ENCODE measurements at places on chromosomes 1 and 21.
A peak's percentile ranks its signal among the peaks of the same experiment; 100 is the strongest.

DNA sequence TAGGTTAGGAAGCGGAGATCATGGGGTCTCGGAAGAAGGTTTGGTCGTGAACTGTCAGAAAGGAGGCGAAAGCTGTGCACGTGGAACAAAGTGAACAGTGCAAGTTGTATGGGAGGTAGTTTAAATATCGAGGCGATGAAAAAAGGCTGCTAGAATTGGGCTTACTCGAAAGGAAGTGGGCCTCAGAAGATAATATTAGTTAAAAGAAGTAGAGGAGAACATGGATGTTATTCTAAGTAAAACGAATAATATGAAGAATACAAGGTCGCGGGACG lies 571 bp downstream of the WDR3 start:
- no peak for DNase-seq

DNA sequence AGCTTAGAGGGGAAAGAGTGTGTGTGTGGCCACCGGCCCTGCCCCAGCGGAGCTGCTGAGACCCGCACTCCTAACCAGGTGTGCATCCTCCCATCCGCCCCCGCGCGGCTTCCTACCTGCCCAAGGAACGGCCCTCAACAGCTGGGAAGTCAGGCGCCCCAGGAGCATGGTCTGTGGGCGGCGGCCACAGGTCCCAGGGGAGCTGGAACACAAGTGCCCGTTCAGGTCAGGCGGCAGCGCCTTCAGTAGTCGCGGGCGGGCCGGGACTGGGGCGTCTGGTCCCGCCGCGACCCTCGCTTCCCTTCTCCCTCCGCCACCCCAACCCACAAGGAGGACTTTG lies 448 bp downstream of the AURKAIP1 start:
- DNase-seq: no peak

DNA sequence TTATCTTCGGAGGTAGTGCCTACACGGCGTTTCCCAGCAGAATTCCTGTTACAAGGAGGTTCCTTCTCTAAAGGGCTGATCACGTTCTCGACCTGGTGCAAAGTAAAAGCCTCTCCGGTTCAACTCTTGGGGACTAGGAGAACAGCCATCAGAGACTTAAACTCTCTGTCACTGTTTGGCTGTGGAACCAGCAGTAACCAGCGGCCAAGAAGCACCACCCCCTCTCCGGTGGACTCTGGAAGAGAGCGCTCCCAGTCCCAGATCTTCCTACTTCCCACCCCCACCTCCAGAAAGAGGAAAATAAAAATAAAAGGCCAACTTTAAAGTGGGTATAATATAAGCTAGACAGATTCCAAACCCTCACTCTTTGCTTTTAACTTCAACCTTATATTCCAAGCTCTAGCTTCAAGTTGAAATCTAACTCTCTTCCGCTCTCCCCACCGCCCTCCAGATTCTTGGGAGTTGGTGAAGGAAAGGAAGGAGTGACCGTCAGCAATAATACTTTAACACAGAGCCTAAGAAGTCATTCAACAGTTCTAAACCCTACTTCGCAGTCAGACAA lies 2.9 kb downstream of the BRINP3 start:
- DNase-seq: no peak

DNA sequence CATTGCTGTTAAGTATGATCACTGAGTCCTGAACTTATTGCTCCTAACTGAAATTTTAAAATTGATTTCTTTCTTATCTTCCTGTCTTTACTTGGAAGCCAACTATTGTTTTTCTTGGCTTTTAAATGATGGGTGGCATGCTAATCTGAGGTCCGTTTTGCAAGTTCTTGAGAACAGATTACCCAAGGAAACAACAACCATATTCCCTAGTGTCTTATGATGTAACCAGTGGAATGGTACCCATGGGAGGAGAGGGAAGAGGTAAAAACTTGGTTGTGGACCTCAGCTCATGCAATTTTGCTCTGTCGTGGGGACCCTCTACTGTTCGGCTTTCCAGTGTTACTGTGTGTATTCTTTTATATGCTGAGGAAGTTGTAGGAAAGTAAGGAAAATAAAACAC lies 454.8 kb upstream of the ADAMTS5 start:
- DNase-seq: peak; percentile 27

DNA sequence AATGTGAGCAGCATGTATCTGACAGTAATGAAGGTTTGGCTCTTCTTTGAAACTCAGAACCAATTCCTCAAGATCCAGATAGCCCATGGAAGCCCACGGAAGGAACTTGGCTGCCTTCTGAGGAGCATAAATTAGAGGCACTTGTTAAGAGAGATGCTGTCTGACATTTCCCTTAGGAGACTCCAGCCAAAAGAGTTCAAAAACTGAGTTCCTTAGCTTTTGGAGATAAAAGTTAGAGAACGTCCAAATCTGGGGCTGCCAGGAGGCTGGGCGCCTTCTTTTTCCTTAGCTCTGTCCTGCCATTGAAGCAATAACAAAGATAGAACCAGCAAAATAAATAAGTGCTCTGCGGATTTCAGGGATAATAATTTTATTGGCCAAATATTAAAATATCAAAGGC lies 439.6 kb upstream of the USP24 start:
- DNase-seq: no peak

GRCh38 chr1:48683839-48684238 lies 92.9 kb downstream of the BEND5 start:
- no peak for DNase-seq

DNA sequence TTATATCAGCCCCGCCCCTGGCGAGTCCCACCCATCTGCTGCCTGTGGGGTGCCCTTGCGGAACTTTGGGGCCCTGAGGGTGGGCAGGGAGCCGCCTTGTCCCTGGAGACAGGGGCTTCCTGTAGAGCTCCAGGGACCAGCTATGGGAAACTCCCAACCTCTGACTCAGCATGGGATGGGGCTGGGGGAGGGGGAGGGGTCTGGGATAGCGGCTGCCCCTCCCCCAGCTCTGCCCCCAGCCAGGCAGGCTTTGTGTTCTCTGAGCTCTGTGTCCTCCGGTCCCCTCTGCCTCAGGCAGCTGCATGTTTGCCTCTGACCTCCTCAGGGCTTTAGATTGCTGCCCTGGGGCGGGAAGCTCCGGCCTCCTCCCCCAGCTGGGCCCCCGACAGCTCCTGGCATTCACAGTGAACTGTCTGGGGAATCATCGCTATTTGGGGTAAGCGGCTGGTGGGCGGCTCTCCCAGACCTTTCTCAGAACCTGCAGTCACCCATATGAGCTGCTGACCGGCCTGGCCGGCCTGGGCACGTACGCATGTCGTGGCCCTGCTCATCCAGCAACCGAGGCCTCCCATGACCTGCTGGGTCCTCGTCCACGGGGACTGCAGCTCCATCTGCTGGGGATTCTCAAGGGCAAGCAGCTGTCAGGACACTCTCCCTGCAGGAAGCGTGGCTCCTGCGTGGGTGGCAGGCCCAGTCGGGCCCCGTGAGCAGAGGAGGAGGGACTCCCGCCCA lies 17.1 kb downstream of the ARHGEF16 start:
- peak; percentile 84 for DNase-seq
